Uterus (tissue), 4 donors: ENCODE measurements at places on chromosomes 2 and 18.

DNA sequence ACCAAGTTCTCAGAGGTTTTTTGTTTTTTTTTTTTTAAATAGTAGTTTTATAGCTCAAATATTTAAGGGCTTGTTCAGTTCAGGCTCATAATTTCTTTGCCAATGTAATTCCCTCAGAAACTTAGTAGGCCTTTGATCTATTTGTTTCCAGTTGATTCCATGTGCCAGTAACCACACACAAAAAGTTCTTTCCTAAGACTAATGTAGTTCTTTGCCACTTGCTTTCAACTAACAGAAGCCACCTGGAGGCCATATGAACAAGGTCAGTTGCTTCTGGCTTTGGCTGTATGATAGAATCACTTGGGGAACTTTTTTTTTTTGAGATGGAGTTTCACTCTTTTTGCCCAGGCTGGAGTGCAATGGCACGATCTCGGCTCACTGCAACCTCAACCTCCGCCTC, 100.7 kb downstream of the DTNB start:
- no peak for DNase-seq

DNA sequence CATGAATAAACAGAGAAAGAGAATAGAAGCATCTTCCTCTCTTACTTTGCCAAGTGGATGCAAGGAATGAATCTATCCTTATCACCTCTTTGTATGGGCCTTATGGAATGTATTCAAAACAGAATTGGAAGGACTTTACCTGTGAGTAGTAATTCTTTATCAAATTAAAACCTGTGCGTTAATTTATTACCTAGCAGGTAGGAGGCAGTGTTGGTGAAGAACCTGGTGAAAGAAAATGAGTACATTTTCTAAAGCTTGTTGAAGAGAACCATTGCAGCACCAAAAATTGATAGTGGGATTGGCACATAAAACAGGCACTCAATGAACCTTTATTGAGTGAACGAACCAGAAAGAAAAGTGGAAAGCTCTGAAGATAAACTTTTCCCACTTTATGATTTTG, 1302.1 kb upstream of the CELF4 start:
- no peak for DNase-seq

- DNase-seq, result peak; percentile 12
These were observed 36.2 kb upstream of the RHOB start for GRCh38 chr2:20410556-20411277.

DNA sequence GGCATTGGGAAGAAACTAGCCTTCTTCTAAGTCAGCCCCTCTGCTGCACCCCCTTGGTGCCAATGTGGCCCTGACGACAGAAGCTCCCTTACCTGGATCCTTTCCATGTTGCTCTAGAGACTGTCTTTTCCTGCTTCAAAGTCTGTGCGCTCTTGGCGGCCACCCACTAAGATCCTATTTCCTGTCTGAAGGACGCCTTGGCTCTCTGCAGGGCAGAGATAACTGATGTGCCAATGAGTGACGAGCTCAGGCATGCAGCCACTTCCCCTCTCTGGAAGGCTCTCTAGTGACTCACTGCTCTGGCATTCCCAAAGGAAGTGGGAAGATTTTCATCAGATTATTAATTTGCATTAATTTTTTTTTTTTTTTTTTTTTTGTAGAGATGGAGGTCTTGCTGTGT, 273.5 kb downstream of the CDH20 start:
- peak; percentile 77 for DNase-seq

GRCh38 chr2:119349289-119349688, 17.3 kb downstream of the C2orf76 start:
- DNase-seq, result no peak

DNA sequence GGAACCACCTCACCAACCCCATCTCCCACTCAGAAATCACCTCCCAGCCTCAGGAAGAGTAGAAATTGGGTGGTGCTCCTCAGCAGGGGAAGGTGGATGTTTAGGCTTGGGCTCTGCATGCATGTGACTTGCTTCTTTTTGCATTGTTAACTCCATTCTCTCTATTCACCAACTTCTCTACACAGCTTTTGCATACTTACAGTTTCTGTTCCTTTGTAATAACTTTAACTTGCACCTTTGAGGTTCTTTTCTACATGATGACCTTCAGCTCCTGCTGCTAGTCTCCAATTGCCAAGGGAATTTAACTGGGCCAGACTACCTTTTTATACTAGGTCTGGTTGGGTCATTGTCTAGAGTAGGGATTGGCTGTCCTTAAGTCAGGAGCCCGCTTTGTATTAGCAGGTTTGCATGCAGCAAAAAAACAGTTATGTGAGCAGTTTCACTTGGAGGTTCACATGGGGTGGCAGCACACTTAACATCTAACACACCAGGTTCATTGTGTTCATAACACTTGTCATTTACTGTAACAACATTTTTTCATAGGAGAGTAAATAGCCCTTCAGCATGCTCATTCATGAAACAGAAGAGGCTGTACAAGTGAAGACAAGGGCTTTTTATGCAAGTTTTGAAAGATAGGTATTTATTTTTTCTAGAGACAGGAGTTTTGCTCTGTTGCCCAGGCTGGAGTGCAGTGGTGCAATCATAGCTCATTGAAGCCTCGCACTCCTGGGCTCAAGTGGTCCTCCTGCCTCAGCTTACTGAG, 12.0 kb downstream of the MRPL35 start:
- no peak for DNase-seq

- no peak for DNase-seq
These were observed 59.1 kb upstream of the NFATC1 start for GRCh38 chr18:79336556-79337142.

GRCh38 chr2:112791019-112791418, 6.7 kb upstream of the IL1A start:
- no peak for DNase-seq

GRCh38 chr2:67857836-67858235, 205.0 kb downstream of the C1D start:
- DNase-seq, result no peak
